Left lobe of liver (tissue), 2 donors: ENCODE measurements at places on chromosomes 1 and 21.

DNA sequence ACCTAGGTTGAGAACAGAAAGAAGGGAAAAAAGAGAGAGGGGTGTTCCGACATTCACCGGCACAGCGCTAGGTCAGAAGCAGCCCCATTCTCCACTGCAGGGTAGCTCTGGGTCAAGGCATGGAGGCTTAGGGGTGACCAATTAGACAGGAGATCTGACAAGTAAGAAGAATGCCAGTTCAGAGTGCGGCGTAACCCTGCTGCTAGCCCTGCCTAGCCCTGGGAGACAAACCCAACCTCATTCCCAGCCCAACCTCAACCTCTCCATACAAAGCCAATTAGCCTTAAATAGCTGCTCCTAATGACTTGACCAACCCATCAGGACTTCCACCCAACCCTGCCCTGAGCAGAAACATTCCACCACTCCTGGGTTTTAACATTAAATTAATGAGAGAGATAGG, 3.4 kb downstream of the PRELP start:
- DNase-seq: no peak

DNA sequence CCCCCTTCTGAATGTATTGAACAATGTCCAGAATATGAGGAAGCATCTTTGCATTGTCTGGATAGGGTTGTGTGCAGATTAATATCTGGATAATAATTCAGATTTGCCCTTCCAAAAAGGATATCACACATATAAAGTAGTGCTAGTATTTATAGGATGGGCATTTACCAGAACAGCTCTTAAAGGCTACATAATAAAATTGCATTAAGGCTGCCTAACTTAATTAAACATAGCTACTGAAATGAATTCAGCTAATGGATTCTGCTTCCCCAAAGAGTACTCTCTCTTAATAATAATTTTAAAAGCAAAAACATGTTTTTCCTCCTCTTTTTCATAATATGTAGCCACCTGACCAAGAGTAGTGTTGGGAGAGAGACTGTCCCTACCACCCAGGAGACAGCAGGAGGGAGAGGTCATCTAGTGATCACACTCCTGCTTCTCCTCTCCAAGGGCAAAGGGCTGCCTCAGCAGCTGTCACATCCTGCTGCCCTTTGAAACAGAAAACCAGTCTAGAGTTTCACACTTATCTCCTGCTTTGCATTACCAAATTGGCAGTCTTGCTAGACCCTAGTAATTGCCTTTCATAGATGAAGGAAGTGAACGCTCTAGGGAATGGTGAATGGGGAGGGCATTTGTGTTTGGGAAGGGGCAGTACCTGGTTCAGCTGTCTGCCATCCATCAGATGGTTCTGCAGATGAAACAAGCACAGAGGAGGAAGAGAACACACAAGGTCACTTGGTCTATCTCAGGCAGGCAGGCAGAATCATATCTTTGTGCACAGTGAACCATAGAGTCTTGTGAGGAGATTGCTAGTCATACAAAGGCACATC, 29.3 kb upstream of the DDAH1 start:
- DNase-seq: no peak

DNA sequence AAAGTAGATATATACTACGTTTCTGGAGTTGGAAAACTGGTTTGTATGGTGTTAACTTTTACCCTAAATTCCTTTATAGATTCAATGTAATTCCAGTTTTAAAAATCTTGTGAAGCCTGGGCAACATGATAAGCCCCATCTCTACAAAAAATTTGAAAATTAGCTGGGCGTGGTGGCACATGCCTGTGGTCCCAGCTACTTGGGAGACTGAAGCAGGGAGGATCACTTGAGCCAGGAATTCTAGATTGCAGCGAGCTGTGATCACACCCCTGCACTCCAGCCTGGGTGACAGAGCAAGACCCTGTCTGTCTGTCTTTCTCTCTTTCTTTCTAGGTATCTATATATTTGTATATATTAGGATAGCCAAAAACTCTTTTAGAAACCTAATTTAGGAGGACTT, 141.9 kb downstream of the CLEC20A start:
- no peak for DNase-seq

DNA sequence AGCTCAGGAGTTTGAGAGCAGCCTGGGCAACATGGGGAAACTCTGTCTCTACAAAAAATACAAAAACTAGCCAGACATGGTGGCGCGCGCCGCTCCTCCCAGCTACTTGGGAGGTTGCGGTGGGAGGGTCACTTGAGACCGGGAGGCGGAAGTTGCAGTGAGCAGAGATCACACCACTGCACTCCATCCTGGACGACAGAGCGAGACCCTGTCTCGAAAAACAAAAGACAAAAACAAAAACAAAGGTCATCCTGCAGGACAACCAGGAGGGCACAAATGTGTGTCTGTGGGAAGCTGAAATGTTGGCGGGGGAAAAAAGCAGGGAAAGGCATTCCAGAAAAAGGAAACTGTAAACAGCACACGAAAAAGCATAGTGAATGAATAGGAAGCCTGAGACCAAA, 104.1 kb upstream of the HNRNPU start:
- DNase-seq: no peak

DNA sequence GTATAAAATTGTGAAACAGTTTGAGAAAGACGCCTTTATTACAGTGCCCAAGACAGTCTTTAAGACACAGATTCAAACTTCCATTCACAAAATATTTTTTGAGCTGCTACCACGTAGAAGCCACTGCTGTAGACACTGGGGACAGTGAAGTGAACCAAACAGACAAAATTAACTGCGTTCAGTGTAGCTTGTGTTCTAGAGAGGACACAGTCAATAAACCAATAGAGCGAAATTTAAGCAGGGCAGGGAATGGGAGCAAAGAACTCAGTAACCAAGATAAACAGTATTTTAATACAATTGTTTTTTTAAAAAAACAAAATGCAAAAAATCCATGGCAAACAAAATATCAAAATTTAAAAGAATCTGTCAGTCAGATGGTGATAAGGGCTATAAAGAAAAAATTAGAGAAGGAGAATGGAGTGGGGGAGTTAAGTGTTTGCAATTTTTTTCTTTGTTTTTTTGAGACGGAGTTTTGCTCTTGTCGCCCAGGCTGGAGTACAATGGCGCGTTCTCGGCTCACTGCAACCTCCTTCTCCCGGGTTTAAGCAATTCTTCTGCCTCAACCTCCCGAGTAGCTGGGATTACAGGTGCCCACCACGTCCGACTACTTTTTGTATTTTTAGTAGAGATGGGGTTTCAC, 719 bp upstream of the PARS2 start:
- no peak for DNase-seq

- no peak for DNase-seq
Observed at GRCh38 chr1:118264343-118264742, 79.3 kb upstream of the SPAG17 start.

DNA sequence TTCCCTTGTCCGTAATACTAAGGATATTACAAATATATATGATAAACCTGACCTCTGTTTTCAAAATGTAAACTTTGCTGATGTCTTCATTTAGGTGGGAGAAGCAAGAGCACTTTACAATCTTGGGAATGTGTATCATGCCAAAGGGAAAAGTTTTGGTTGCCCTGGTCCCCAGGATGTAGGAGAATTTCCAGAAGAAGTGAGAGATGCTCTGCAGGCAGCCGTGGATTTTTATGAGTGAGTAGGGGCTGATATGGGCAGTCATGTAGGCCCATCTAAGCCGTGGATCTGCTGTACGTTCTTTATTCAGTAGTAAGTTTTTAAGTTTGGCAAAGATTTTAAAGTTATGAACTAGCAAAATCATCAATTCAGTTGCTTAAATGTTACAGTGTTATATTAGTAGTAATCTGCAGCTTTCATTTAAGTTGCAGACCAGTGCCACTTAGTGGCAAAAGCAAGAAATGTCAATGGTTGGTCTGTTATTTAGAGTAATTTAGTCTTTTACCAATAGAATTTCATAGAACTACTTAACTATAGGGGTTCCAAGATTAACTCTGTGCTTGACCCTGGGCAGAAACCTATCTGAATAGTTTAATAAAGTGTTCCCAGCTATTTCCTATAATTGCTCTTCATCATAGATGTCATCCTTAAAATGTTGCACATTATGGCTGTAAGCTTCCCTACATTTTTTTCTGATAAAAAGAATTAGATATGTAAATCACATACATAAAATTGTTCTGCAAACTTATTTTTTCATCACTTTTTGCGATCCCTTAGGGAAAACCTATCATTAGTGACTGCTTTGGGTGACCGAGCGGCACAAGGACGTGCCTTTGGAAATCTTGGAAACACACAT, 21.3 kb downstream of the GPSM2 start:
- DNase-seq: no peak

- DNase-seq: peak; percentile 44
Observed at GRCh38 chr1:157195521-157196244, 57.5 kb upstream of the ETV3 start.

GRCh38 chr1:230507666-230508402, 81.7 kb upstream of the PGBD5 start:
- no peak for DNase-seq

DNA sequence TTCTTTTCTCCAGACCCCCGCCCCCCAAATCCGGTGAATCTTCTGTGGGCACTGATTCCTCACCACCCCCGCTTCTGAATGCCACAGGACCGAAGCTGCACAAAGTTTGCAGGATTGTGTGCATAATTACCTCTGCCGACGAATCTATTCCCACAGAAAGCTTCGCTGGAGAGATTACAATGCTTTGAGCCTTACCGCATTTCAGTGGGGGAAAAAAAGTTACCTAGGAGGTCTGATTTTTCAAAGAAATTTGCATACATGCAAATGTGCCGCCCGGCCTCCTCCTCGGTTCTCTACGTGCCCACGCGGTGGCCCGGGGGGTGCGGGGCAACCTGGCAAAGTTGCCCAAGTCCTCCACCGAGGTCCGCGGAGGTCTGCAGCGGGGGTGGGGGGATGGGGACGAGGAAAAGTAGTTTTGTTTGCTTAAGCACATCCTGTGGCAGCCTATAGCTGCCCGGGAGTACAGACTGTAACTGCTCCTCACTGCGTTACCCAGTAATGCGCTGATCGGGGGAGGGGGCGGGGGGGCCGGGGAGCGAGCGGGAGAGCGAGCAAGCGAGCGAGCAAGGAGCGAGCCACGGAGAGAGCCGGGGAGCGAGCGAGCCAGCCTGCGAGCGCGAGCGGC, 563 bp upstream of the NFIA start:
- DNase-seq: peak; percentile 67

- no peak for DNase-seq
Observed at GRCh38 chr1:245704765-245705164, 550.0 kb downstream of the KIF26B start.

DNA sequence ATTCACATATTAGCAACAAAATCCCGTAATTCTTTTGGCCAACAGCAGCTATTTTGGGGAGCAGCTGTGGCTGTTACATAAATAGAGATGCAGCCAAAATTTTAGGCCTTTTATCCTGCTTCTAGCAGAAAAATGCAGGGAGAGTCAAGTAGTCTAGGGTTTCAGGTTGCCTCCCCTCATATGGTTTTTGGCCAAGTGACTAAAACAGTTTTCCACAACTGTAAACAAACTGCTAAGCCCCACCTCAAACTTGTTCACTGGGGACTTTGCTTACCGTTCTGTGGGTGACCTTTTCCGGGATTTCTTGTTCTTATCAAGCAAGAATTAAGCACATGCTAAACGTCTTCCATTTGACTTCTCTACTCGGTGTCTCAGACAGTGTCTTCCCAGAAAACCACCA, 133.4 kb downstream of the EDEM3 start:
- DNase-seq: no peak

DNA sequence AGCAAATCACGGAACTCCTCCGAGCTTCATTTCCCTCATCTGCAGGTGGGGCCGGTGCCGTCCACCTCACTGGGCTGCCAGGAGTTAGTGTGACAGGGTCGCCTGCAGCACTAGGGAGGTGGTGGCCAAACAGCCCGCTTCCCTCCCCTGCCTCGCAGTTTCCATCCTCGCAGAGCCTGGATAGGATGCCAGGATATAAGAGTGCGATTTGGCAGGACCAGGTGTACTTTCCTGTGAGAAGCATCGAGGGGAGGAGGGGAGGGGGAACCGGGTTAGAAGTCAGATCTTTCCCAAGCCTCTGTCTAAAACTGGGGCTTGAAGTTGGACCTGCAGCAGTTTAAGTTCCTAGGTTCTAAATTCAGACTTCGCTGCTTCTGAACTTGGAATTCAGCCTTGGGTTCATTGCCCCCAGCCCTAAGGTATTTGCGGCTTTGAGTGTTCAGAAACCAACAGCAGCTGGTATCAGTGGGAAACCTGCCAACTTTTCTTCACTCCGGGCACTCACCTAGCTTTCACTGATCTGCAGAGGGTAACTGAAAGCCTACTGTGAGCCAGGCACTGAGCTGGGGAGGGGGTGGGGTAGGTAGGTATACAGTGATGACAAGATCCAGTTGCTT, 1.7 kb upstream of the JUN start:
- peak; percentile 69 for DNase-seq

DNA sequence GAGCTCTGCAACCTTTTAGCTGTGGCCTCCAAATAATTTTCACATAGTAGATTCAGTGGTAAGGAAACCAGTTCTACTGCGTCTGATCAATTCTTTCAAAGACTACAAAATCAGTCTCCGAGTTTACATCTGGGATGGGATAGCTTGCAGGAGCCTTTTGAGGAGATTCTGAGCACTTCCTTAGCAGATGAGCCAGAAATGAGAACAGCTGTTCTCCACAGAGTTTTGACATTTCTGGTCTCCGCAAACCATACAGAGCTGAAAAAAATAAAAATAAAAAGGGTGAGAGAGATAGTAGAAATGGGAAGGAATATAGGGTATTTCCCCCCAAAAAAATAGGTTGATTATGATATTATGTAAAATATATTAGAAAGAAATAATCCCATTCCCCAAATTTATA, 119.3 kb downstream of the LYPLAL1 start:
- DNase-seq: no peak

DNA sequence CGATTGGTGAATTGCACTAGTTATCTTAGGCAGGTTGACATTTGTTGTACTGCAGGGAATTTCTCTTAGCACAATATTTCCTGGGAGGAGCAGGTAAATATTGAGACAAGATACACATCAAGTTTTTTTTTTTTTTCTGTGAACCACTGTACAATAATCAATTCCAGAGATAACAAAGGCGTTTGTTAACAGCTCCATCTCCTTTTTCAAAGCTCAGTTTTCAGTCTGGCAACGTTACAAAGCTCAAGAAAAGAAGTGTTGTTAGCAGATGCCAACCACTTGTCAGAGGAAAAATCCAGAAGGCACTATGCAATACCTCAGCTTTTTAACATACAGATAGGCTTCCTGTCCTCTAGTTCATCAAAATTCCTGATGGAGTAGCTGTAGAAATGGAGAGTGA, 40.9 kb upstream of the DAB1 start:
- no peak for DNase-seq

DNA sequence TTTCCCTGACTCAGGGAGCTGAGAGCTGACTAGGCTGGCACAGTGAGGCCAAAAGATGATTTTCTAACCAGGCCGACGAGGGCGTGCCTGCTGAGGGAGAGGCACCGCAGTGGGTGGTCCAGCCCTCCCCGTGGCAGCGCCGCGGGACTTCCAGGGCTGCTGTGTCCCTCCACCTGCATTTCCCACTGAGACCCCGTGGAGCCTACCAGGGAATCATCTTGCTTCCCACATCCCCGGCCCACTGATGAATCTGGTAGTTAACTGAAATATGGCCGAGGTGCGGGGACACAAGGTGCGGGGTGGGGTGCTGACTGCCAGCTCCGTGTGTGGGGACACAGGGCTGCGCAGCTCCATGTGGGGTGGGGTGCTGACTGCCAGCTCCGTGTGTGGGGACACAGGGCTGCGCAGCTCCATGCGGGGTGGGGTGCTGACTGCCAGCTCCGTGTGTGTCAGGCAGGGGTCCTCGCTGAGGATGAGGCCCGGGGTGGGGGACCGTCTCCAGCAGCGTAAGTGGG, 10.4 kb downstream of the WRAP73 start:
- DNase-seq: no peak
